ENCODE measurements at places on chromosomes 2 and 18.
A peak's percentile ranks its signal among the peaks of the same experiment; 100 is the strongest.

DNA sequence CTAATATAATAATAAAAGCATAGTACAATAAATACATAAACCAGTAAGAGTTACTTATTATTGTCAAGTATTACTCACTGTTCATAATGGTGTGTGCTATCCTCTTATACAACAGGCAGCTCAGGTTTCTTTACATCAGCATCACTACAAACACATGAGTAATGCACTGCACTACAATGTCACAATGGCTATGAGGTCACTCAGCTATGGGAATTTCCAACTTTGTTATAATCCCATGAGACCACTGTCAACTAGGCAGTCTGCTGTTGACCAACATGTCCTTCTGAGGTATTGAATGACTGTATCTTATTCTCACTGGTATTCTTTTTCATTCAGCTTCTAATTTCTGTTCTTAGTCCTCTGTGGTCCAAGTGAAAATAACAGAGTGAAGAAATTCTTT lies 250.4 kb upstream of the DSEL start:
- DNase-seq: no peak

DNA sequence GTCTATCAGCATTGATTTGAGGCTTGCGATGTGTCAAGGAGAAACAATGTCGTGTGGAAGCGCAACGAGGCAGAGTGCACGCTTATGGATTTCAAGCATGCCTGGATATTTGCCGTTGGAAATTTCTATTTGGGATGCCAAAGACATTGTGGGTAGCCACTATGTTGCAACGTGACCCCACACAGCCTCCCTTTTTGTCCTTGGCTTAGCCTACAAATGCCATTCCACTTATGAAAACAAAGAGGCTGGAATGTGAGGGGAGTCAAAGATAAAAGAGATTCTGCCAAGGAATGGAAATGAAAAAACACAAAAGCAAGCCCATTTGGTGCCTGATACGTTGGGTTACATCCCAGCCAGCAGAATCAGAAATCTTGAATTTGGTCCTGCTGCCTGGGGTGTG lies 721.2 kb downstream of the GALR1 start:
- no peak for DNase-seq

GRCh38 chr18:43486462-43486861 lies 209.2 kb upstream of the SYT4 start:
- peak; percentile 43 for DNase-seq

- no peak for DNase-seq
Measured at GRCh38 chr2:57806449-57806968, 240.1 kb upstream of the VRK2 start.

GRCh38 chr2:203797712-203798111 lies 69.9 kb upstream of the CTLA4 start:
- DNase-seq: no peak

DNA sequence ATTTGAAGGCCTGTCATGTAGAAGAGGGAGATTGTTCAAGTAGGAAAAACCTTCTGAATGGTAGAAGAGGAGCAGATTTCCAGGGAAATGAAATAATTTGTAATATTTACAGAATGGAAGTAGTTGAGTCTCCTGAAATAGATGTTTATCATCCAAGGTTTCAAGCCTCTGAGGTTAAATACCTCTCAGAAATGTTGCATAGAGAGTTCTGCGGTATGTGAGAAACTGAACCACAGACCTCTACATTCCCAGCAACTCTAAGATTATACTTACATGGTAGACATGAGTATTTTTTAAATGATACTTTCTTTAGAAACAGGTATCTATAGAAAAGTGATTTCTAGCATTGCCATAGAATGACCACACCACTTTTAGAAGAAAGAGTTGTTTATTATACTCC lies 379.8 kb upstream of the FANCL start:
- no peak for DNase-seq

GRCh38 chr2:219496825-219497494 lies 1.7 kb upstream of the GMPPA start:
- DNase-seq: no peak

- no peak for DNase-seq
Measured at GRCh38 chr18:74040008-74040407, 107.6 kb downstream of the FBXO15 start.

GRCh38 chr2:88011011-88011410 lies 5.3 kb downstream of the RNU2-63P start:
- no peak for DNase-seq

DNA sequence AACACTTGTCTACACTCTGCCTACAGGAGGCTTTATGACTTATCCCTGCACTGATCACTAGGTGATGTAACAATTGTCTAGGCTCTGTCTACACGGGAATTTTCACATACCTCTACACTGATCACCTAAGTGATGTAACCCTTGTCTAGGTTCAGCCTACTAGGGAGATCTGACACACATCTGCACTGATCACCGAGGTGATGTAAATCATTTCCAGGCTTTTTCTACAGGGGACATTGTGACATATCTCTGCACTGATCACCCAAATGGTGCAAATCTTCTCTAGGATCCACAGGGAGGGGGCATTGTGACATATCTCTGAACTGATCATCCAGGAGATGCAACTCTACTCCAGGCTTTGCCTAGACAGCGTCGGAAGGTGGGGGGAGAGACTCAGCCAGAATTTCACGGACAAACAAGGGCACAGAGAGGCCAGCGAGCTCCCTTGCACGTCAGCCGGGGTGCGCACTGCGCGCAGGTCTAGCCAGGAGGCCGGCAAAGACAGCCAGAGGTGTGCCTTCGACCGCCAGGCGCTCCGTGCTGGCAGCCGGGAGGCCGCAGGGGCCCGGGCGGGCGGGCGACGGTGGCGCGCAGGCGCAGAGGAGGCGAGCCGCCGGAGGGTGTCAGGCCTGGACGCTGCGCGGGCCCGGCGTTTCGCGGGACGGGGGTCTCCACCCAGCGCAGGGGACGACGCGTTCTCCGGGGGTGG lies 46.9 kb upstream of the USP14 start:
- peak; percentile 38 for DNase-seq

GRCh38 chr2:446303-446874 lies 158.5 kb upstream of the ALKAL2 start:
- DNase-seq: no peak

DNA sequence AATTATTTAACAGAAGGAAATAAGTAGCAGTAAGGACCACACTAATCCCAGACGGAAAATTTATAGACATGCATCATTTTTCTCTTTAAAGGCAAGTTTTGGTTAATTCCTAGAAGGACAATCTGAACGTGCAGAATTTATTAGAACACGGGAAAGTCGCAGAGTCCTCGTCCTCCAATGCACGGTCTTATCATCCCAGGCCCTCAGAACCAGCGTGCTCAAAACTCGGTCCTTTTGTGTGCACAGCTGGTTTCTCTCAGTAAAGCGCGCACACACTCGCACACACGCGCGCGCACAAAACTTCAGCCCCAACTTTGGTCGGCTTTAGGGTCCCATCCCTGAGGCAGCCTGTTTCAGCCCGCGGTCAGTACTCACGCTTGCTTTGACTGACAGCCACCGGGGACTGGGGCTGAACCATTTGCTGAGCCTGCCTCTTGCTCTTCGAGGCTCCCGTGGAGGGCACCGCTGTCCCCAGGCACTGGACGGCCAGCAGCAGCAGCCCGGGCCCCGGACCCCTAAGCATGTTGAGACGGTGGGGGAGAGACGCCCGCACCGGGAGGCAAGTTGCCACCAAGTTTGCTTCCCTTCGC lies 493 bp downstream of the FN1 start:
- DNase-seq: no peak

DNA sequence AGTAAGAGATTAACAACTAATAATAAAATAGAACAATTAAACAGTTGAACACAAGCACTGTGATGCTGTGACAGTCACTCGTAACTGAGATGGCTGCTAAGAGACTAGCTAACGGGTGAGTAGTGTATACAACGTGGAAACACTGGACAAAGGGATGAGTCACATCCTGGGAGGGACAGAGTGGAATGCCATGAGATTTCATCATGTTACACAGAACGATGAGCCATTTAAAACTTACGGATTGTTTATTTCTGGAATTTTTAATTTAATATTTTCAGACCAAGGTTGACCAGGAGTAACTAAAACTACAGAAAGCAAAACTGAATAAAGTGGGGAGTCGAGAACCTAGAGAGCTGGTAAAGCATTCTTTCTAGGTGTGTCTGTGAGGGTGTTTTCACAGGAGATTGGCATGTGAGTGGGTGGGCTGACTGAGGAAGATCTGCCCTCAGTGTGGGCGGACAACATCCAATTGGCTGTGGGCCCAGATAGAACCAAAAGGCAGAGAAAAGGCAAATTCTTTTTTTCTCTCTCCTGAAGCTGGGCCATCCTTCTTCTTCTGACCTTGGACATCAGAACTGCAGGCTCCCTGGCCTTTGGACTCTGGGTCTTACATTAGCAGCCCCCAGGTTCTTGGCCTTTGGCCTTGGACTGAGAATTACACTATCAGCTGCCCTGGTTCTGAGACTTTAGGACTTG lies 14.6 kb downstream of the TMSB10 start:
- DNase-seq: no peak

GRCh38 chr2:222381566-222381965 lies 42.8 kb upstream of the SGPP2 start:
- DNase-seq: no peak

GRCh38 chr2:67871686-67872412 lies 191.0 kb downstream of the C1D start:
- no peak for DNase-seq

DNA sequence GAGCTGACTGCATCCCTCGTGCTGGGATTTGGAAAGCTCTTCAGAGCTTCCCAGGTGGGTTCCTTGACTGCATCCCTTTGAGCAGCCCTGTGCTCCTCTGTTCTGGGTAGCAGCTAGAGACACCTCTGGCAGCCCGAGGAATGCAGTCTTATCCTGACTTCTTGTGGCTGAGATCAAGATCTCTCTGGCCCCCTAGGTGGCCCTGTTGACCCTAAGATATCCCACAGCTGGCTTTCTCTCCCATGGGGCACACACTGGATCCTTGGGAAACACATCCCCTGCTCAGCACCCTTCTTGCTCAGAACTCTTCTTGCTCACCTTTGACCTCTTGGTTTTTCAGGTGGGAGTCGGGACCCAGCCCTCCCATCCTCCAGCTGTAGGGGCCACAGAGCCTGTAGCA lies 237.2 kb downstream of the TSN start:
- DNase-seq: no peak

DNA sequence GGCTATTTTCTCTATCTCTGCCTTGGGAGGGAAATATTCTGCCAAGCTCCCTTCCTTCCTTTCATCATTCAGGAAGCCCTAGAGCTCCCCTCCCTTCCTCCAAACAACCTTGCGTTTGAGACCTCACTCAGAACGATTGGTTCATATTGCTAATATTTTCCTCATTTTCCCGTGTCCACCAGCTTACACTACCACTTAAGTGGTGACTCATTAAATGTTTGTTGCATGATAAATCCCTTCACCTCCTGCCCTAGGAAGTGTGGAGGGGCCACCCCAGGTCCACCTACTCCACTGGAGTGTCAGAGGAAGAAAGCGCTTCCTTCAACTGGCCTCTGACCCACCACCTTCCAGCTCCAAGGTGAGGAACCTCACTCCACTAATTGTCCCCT lies 2.3 kb upstream of the LPIN2 start:
- DNase-seq: no peak

- no peak for DNase-seq
Measured at GRCh38 chr2:74659462-74659861, 5.4 kb downstream of the SEMA4F start.

- DNase-seq: peak; percentile 30
Measured at GRCh38 chr18:47204908-47205522, 28.9 kb upstream of the IER3IP1 start.

DNA sequence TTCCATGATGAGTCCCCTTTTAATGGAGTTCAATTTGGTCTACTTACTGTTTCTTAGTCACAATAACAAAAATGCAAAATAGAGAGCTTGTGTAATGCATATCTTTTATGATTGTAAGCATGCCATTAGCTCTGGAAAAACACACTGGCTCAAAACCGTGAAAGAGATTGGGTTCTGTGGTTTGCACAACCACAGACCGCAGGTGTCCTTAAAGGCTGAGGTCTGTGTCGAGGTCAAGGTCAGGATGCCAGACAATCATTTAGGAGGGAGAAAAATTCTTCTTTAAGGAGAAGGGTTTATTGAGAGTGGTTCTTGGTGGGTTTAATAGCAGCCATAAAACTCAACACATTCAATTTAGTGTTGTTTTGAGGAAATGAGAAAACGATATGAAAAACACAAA lies 487.2 kb downstream of the GALR1 start:
- DNase-seq: no peak

- DNase-seq: no peak
Measured at GRCh38 chr2:176854878-176855277, 357.7 kb upstream of the HNRNPA3 start.

DNA sequence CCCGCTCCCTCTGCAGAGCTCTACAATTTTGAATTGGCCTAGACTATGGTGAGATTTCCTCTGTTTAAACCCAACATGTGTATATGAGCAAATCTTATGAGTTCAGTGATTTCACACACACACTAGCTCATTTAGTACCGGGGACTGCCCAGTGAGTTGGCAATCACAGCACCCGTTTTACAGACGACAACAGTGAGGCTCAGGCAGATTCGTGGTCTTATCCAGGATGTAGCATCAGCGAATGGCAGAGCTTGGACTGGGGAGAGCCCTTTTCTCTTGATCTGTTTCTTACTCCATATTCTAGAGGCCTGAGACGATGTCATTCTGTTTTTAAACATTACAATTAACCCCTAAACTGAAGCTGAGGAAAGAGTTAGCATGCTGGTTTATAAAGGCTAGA lies 419.9 kb downstream of the NBAS start:
- DNase-seq: peak; percentile 8

DNA sequence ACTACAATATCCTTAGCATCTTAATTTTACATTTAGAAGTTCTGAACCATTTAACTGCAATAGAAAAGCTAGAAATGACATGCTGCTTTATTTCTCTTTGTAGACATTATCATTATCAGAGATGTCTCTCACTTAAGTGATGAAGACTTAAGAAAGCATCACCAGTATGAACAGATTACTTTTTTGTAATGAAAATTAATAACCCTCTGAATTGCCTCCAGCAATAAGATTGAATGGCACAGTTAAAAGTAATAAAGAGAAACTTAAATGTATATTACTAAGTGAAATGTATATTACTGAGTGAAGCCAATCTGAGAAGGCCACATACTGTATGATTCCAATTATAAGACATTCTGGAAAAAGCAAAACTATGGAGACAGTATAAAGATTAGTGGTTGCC lies 89.4 kb downstream of the PID1 start:
- DNase-seq: no peak

GRCh38 chr2:45765728-45766254 lies 114.3 kb downstream of the PRKCE start:
- no peak for DNase-seq

GRCh38 chr18:51622702-51623101 lies 425.2 kb upstream of the MEX3C start:
- no peak for DNase-seq

DNA sequence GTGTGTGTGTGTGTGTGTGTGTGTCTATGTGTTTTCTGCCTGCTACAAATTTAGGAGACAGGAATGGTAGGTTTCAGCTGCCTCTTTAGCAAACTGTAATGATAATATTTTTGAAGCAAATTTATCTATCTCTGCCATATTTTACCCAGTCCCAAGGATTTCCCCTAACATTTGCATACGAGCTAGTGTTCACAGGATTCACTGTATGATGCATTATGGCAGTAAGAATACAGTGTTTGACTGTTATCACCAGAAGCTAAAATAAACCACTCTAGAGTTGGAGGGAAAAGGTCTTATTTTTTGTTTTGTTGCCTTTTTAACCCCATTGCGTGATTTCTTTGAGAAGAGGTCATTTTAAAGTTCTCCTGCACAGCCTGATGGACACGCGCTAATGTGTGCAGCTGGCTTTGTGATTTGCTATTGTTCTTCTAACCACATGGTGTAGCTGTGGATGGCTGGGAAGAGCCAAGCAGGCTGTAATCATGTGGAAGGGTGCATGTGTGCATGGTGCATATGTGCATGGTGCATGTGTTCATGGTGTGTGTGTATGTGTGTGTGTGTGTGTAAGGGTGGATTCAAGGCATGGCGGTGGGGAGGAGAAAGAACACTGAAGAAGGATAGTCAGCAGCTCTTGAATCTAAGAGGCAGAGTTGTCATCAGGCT lies 62.4 kb downstream of the PLB1 start:
- no peak for DNase-seq
